ENCODE measurements at places on chromosomes 3 and 15.

DNA sequence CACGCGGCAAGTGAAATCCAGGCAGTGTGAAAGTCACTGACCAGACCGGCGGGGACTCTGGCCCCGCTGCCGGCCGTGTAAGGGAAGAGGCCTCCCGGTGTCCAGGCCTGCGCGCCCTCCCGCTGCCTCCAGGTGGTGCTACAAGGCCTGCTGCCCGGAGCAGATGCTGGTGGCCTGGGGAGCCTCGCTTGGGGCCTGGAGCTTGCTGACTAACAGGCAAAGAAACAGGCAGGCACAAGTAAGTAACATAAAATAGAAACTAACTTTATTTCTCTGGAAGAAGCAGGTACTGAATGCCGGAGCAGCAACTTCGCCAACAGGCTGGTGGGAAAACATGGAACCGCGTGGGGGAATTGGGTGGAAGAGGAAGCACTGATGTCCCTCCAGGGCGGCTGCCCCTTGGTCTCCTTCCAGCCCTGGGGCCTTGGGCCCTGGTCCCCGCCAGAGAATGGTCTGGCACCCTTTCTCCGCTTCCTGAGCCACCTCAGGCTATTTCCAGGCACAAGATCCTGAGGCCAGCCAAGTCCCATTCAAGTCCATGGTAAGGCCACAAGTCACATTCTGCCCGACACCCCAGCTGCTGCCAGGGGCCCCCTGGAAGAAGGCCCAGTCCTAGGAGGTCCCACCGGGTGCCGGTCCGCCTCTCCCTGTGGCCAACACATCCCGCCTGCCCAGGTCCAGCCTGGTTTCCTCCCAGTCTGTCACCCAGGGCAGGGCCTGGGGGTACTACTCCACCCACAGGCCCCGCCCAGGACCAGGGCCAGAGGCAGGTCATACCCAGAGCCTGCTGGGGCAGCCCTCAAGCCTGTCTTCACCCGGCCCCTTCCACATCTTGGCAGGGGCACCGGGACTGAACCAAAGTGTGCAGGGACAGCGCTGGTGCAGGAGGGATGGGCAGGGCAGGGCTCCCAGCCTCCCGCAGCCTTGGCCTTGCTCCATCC is 45.0 kb downstream of the TNK2 start:
- peak; percentile 42 for DNase-seq

- no peak for DNase-seq
Observed at GRCh38 chr3:118262800-118263402, 771.7 kb downstream of the IGSF11 start.

GRCh38 chr3:141093397-141093796 is 42.2 kb downstream of the SPSB4 start:
- DNase-seq: no peak

DNA sequence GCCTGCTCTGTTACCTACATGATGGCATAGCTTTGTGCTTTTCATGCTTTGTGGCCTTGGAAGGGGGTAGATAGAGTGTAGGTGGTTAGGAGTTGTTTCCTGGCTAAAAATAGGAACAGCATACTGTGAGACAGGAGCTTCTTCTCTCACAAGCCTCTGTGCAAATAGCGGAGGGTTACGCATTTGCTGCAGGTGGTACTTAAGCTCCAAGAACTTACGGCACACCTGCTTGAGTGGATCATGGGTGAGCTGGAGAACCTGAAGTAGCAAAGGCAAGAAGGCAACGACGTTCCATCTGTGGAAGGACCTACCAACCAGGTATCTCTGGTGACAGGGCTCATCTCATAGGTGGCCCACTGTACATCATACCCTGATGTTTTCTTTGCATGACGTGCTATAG is 66.0 kb downstream of the ST6GAL1 start:
- DNase-seq: no peak

- DNase-seq: peak; percentile 44
Observed at GRCh38 chr15:85625856-85626255, 168.9 kb downstream of the KLHL25 start.

GRCh38 chr3:151548195-151548594 is 87.3 kb upstream of the IGSF10 start:
- DNase-seq: no peak

- no peak for DNase-seq
Observed at GRCh38 chr15:77702211-77702957, 69.7 kb upstream of the LINGO1 start.

DNA sequence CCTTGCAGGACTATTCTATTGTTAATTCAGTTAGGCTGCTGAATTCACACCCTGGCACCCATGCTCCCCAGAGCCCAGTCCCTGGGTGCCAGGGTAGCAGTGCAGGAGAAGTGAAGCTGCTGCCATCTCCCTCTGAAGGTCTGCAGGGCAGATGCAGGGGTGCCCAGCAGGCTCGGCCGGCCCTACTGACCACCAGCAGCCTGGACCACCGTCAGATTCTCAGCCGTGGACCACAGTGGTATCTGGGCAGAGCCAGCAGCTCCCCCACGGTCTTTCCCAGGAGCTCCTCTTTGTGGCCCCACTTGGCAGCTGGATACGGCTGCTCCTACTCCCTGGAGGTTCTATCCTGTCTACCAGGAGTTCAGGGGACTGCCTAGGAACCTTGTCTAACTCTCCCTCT is 46.8 kb downstream of the ALDH1L1 start:
- no peak for DNase-seq

GRCh38 chr3:127417709-127418559 is 130.1 kb upstream of the PRR20G start:
- DNase-seq: no peak

GRCh38 chr3:133115176-133115575 is 77.0 kb downstream of the TMEM108 start:
- DNase-seq: no peak

GRCh38 chr3:20140881-20141280 is 45.1 kb downstream of the SGO1 start:
- no peak for DNase-seq

GRCh38 chr3:132730891-132731580 is 8.8 kb upstream of the NPHP3 start:
- no peak for DNase-seq

GRCh38 chr15:70906842-70907241 is 14.2 kb downstream of the LRRC49 start:
- DNase-seq: no peak

Measured in stimulated activated naive CD4-positive, alpha-beta T cell treated with Interleukin-2 at 50 U/mL for 16 hours (primary cell).